ENCODE measurements at places on chromosomes 11 and 22.

DNA sequence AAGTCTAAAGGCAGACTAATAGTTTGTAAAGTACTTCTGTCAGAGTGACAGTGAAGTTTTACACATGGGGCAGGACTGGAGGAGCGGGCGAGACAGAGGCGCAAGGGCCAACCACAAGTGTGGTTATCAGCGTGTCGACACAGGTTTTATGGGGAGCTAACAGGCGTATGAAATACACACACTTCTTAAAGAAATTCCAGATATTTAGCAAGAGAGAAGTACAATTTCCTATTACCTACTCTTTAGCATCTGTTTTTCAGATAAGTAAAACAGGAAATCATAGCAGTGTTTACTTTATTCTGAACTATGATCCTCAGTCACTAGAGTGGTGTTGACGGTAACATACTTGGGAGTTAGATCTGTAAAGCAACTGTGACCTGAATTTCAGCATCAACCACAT lies 22.5 kb downstream of the VSIG10L2 start:
- DNase-seq = no peak

DNA sequence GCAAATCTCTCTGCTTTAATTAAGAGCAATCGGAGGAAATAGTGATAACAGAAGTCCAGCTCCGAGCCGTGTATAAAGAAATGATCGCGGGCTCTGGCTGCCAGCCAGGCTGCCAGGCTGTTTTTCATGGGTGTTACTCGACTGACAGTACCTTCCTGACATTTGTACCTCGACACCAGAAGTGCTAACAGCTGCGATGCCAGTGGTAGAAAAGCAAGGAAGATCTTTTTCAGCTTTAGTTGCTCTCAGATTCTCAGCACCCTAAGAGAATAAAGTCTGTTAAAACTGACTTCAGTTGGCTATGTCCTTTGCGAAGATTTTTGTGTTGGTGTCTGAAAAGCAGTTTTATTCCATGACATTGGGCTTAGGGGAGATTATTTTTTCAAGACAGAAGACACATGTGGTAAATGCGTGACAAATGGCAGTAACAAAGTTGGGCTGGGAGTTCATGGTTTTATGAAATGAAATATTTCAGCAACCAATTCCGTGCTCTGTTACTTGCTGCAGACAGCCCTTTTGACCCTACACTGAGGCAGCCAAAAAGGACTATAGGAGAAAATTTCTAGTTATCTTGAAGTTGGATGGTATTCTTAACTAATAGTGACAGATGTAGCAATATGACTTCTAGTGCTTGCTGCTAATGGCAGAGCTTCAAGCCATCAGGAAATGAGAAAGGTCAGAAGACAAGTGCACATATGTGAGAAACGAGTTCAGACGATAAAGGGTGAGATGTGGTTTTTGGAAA lies 296.2 kb downstream of the CNTN5 start:
- DNase-seq = no peak

- DNase-seq = no peak
Measured at GRCh38 chr11:1036303-1036923, at the start of gene MUC6. Gene MUC6, minus strand, starts transcription at chr11:1036718. Its CDS starts 63 bp downstream, at chr11:1036655.

- no peak for DNase-seq
Measured at GRCh38 chr22:48580481-48580970, 1247.1 kb downstream of the BRD1 start.

- no peak for DNase-seq
Measured at GRCh38 chr22:50184902-50185374, 775 bp upstream of the TRABD start.

GRCh38 chr22:42417645-42418305 lies 14.4 kb downstream of the NFAM1 start:
- no peak for DNase-seq

DNA sequence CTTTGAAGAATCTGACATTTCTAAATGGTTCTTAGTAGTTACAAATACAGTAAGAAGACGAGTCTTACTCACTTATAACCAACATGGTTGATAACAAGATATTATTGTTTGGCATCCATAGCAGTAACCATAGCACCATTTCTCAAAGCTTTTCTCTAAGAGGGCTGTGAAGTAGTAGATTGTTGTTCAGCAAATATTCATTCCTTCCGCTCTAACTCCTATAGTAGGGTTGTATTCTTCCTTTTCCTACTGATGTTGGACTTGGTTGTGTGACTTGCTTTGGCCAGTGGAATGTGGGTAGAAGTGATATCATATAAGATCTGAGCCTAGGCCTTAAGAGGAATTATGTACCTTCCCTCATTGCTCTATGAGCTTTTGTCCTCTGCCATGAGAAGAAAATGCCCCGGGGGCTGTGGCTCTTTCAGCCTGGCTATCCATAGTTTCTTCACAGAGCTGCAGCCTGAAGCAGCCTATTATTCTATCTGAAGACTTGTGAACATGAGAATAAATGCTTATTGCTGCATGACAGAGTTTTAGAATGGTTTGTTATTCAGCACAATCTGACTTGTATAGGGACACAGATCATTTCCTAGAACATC lies 28.9 kb upstream of the ZBED5 start:
- DNase-seq = no peak

- no peak for DNase-seq
Measured at GRCh38 chr11:57647372-57647771, 2.3 kb downstream of the YPEL4 start.

GRCh38 chr11:116644201-116644940 lies 128.4 kb downstream of the BUD13 start:
- no peak for DNase-seq

DNA sequence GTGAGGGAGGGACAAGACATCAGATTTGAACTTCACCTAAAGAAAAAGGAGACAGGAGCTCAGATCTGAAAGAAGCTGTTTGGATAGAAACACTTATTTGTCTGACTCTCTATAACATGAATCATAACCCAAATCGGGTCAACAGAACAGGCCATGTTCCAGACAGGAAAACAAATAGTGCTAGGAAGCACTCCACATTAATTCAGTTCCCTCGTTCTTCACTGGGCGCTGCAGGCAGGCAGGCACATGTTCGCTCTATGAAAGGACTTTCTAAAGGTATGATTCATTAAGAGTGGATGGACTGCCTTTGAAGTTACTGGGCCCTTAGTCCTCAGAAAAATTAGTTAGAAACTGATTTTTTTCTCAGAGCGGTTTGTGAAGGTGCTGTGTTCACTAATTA lies 137.5 kb upstream of the TRPC6 start:
- no peak for DNase-seq

- no peak for DNase-seq
Measured at GRCh38 chr11:44506375-44507016, 59.0 kb upstream of the CD82 start.

GRCh38 chr11:34928960-34929680 lies 12.7 kb downstream of the PDHX start:
- DNase-seq = no peak

GRCh38 chr11:117412653-117413275 lies 85.1 kb downstream of the CEP164 start:
- no peak for DNase-seq

DNA sequence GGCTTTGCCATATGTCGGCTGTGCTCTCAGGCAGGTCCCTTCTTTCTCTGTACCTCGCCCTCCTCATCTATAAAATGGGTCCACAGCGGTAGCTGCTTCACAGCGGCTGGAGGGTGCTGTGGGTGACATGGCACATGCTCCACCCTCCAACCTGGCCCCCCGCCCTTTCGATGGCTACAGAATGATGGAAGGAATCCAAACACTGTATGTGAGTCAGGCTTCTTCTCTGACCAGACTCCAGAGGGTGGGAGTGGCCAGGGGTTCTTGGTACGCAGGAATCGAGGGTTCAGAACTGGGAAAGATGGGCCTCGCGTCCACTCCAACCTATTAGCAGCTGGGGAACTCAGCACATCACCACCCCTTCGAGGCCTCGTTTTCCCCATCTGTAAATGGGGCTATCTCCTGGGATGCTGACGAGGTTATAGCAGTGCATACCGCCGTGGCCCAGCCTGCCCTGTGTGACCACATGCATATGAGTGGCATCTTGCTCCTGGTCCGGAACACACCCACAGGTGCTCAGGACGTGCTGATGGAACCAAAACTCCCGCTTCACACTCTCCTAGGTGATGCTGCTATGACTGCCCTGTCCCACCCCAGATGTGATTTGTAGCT lies 26.4 kb downstream of the MN1 start:
- no peak for DNase-seq
